ENCODE measurements at places on chromosomes 7 and 10.

GRCh38 chr7:30472081-30472783 lies 6.4 kb downstream of the NOD1 start:
- DNase-seq = no peak

DNA sequence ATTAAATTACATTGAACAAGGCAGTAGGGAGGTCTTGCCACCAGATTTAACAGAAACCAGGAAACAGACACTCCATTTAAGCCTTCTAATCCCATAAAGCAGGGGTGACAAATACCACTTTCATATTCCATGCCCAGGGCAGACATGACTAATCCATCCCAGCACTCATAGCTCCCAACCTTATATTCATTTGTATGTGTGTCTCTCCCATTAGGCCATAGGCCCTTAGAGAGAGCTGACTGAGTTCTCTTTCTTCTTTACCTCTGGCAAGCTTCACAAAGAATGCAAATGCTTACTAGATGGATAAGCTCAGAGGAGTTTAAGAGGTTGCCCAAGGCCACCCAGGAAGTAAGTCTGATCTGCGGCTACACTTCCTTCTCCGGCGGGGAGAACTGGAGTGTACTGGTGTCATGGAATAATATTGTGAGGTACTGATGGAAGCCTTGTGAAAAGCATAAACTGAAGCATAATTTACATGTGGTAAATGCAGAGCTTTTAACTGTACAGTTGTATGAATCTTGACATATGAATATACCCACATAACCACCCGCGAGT lies 239.7 kb upstream of the HABP2 start:
- DNase-seq = no peak

DNA sequence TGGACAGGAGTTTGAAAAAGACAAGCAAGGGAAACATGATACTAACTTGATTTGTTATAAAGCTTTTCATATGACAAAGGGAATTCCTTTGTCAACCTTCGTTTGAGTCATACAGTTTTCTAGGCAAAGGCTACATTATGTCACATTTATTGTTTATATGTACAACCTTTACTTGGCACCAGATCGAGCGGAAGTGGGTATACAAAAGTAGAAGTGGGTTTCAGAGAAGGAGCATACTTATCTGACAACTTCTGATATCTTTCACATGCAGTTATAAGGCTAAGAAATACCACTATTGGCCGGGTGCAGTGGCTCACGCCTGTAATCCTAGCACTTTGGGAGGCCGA lies 11.0 kb downstream of the STMP1 start:
- no peak for DNase-seq

DNA sequence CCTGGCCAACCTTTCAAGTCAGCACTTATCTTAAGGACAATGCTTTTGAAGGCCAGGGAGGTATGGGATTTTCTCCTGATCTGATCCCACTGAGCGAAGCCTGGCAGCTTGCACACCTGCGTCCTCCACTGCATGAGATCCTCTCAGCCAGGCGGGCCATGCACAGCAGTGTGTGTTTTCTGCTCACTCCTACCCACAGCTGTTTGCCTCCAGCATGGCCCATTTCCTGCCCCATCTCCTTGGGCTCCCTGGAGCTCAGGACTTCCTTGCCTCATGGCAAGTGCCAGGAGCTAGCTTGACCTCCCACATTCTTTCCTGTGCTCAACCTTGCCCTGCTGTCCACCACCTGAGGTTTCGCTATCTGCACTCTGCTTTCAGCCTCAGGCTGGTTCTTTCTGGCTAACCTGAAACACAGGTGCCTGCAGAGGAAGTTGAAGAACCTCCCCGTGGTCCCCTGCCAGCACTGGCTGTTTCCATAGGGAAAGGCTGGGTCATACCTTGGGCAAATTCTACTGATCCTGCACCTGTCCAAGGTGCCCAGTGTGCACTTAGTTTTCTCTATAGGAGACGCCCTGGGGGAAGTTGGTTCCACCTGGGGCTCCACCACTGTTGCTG lies 43.9 kb upstream of the EEPD1 start:
- DNase-seq = no peak

DNA sequence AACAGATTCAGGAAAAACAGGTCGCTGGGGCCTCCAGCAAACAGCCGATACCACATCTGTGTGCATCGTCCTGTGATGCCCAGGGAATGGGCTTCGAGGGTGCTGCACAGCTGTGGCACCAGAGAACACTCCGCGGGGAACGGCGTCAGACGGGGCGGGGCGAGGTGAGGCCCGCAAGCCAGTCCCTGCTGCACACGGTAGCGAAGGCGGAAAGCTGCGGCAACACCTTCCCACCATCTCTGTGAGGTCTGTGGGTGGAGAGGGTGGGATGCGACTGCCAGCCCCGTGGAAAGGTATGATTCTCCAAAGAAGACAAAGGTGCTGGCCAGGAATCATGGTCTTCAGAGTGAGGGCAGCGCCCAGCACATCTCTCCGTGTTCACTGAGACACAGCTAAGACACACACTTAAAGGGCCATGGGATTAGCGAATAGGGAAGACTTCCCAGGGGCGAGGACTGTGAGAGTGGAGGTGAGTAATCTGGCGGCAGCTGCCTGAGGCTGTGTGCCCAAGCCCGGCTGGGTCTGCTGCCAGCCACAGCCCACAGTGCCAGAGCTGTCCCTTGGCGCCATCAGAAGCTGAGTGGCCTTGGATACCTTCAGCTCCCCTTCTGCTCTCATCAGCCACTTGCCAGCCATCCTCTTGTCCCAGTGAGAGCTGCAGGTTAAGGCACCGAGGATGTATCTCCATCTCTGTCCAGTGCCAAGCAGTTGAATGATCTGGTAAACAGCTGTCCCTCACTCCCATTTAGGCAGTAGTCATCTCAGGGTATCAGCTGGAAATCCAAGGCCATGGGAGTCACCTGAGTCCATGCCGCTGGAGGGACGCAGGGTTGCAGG lies 17.6 kb downstream of the PRKAG2 start:
- no peak for DNase-seq

GRCh38 chr7:133742709-133743538 lies 384.2 kb upstream of the LRGUK start:
- no peak for DNase-seq

DNA sequence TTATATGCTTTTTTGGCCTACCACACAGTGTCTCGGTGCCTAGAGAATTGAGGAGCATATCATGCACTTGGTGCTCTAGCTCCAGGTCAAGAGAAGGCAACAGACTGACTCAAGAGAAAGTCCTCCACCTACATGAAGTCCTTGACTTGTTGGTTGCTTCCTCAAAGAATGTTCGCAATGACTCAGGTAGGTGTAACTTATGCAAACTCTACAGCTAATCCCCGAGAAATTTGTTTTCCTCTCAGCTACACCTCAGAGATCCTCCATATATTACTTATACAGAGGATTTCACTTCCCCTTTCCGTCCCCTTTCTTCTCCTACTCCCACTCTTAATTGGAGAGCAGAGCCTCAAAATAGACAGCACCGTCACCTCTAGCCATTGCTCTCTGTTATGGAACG lies 1013.1 kb downstream of the KCNMA1 start:
- no peak for DNase-seq

GRCh38 chr10:83820033-83820432 lies 319.3 kb upstream of the GHITM start:
- no peak for DNase-seq

- DNase-seq = no peak
These were observed 29.3 kb upstream of the KMT2E start for GRCh38 chr7:104984585-104985258.

DNA sequence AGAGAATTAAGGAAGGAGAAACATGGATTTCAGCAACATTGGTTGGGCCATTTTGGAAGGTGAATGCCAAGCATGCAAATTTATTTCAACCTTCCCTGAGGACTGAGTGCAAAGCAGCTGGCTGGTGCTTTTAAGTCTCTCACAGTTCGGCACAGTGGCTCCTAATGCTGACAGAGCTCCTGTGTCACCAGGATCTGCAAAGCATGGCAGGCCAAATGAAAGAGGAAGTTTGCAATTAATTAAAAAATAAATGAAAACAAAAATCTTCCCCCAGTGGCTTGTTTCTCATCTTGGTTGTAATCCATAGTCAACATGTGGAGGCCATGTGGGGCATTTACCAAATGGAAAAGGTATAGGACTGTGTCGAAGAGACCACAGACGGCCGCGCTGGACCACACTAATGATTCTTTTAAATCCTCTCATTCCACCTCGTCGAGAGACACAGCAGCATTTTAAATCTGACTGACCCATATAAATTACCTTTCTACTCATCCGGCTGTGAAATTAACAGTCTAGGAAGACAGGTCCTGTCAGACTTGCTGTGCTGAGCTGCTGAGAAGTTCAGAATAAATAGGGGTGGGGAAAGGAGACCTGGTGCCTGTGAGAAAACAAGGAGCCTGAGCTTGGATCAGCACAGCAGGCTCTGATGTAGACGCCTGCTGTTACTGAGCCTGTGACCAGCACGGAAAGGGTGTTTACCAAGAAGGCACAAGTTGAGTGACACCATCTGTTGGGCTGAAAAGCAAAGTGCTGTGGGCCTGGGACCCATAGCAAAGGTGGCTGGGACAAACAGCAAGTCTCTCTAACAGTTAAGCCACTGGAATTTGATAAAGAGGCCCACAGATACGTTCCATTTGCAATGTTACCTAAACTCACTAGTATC lies 136.0 kb upstream of the COL1A2 start:
- DNase-seq = no peak

Data from effector memory CD8-positive, alpha-beta T cell (primary cell).